KBM-7 (cell line): ENCODE measurements at places on chromosomes 12 and 14.

- no peak for DNase-seq
Observed at GRCh38 chr12:54858562-54858961, 4.2 kb downstream of the MUCL1 start.

DNA sequence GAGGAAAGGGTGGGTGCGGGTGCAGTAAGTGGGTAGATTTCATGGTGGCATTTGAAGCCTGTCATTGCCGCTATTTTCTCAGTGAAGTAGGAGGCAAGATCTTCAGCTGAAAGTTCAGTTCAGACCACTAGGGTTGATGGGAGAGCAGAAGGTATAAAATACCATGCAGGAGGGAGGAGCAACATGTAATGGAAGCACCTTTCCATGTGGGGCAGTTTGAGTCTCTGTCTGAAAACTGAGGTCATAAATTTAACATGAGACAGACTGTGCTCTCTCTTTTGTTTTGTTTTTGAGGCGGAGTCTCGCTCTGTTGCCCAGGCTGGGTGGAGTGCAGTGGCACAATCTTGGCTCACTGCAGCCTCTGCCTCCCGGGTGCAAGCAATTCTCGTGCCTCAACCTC lies 22.7 kb downstream of the LRRC74A start:
- no peak for DNase-seq

DNA sequence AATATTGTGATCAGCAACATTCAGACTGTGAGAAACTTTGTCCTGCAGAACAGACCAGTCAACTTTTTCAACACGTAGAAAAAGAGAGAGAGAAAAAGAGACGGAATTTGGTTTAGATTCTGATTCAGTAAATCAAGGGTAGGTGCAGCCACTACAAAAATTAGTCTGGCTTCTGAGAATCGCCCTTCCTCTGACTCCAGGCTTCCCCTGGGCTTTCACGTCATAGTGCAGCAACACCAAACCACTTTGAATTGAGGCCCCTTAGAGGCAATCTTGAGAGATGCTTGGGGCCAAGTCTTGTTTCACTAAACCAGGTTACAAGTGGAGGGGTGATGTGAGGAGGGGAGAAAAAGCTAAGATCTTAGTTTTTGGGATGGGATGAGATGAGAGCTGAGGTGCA lies 37.5 kb upstream of the PTGR2 start:
- DNase-seq, result no peak

GRCh38 chr12:40788276-40788675 lies 96.0 kb downstream of the CNTN1 start:
- no peak for DNase-seq

GRCh38 chr14:63357841-63358240 lies 39.1 kb upstream of the GPHB5 start:
- no peak for DNase-seq

- no peak for DNase-seq
Observed at GRCh38 chr12:118493962-118494361, 117.6 kb downstream of the SUDS3 start.

GRCh38 chr12:10293570-10294227 lies 14.0 kb upstream of the KLRD1 start:
- no peak for DNase-seq

- no peak for DNase-seq
Observed at GRCh38 chr14:92984896-92985295, 61.9 kb downstream of the CHGA start.

DNA sequence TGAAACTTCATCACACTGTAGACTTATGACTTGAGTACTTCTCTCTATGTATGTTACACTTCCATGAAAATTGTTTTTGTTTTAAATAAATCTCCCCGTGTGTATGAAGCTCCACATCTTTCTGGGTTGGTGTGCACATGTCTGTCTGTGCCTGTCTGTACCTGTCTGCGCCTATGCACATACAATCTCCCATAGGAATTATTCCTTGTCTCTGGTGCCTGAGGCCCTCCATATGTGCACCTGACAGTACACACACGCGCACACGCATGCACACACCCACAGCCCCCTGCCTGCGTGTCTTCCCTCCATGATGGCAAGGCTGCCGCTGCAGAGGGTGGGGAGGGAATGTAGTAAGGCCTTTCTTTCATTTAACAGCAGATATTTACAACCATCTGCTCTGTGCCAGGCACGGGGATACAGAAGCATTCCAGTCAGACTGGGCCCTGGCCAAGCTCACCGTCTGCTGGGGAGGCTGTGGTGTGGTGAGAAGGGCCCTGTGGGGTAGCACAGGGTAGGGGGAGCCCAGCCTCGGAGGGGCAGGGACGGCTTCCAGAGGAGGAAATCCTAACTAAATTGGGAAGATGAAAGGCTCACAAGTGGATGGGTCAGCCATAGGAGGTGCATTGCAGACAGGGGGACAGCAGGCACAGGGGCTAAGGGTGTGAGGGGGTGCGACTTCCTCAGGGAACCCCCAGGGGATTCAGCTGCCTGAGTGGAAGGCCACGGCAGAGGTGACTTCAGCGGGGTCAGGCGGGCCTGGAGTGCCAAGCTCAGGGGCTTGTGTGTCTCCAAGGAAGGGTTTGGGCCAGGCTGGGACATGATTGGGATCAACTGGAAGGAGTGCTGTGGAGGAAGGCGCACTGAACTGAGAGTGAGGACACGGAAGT lies 26.1 kb downstream of the KRT8 start:
- no peak for DNase-seq

DNA sequence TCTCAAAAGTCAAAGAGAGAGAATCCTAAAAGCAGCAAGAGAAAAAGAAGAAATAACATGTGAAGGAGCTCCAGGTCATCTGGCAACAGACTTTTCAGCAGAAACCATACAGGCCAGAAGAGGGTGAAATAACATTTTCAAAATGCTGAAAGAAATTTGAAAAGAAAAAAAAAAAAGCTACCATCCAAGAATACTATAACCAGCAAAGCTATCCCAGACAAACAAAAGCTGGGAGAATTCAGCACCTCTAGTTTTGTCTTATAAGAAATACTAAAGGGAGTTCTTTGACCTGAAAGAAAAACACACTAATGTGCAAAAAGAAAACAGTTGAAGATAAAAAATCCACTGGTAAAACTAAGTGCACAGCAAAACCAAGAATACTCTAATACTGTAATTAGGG lies 36.8 kb downstream of the SLC41A2 start:
- DNase-seq, result no peak

- no peak for DNase-seq
Observed at GRCh38 chr12:2961705-2962104, 2.5 kb downstream of the TEAD4 start.

GRCh38 chr12:121712190-121712460 lies 427 bp upstream of the TMEM120B start:
- DNase-seq, result no peak

GRCh38 chr14:65239938-65240296 lies 137.6 kb upstream of the MAX start:
- DNase-seq, result no peak

GRCh38 chr14:61516964-61517653 lies 178.2 kb upstream of the HIF1A start:
- DNase-seq, result no peak

- peak; percentile 49 for DNase-seq
Observed at GRCh38 chr12:7144414-7145120, 14.4 kb downstream of the CLSTN3 start.

DNA sequence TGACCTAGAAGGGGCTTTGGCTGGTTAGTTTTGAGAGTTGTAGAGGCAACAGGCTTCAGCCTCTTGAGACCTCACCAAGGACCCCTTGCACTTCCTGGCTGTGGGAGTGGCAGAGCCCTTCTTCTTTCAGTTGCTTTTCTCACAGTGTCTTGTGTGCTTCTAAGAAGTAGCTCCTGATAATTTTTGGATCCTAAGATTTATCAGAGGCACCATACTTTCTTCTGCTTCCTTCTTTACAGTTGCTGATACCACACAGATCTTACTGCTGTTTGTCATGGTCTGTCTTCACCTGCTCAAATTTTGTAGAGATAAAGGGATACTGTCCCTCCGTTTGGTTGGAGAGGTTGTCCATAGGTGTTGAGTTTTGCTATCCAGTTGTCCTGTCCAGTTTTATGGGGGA lies 33.8 kb downstream of the VRK1 start:
- DNase-seq, result no peak

GRCh38 chr14:23861666-23862065 lies 91.9 kb upstream of the DHRS4 start:
- DNase-seq, result no peak

DNA sequence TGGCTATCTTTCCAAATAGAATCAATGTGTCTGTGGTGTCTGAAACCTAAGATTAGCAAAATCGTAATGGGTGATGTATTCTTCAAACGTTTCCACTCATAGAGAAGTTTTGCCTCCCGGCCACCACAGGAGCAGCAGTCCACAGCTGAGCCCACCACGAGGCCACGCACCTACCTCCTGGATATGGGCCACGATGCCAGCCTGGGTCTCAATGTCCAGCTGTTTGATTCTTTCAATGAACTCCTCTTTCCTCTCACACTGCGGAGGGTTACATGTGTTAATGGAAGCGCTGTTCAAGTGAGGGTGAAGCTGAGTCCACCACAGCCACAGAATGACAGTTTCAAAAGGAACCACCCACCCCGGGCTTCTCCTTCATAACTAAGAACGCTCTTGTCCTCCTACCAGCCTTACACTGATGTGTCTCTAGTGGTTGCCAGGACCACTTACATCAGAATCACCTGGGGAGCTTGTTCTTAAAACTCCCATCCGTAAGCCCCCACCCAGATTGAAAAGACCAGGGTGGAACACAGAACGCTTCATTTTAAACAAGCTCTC lies 75.3 kb downstream of the CCDC88C start:
- DNase-seq, result no peak

DNA sequence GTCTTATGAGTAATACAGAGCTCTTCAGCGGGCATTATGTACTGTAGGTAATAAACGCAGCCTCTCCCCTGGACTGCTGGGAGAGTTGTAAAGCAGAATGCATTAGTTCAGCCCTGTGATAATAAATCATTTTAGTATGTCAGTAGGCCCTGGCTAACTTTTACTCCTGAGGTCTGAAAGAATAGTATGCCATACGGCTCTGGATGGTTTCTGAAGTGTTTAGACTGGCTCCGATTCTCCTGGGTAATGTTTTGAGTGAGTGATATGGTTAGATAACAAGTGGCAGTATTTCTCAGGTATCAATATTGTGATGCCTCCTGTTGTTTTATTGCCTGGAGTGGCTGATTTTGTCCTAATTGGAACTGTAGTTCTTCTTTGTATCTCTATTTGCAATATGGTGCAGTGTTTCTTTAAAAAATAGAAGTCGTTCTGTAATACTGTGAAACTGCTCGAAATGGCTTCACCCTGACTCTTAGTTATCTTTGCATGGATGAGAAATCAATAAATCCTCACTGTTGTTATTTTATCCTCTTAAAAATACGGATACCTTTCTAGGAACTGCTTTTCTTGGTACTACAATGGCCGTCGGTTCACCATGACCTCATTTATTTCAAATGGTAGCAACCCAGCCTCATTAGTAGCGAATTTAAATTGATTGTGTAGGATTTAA lies 100.2 kb downstream of the PDZRN4 start:
- DNase-seq, result no peak

DNA sequence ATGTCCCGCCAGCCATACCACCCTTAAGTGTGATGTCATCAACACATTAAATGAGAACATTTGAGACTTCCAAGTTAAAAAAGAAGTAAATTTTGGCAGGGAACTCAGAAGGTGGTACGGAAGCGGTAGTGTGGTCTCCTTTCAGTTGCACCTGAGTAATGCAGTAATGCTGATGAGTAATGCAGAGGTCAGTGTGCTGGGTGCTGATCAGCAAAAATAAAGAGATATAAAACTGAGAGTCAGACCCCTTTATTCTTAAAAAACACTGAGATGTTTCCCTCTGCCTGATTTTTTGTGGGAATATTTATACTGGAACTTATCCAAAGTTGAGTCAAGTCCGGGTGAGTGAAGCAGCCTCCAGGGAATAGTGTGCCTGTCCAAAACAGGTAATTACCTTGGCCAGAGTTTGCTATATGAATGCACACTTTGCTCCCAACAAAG lies 370.6 kb upstream of the PRICKLE1 start:
- no peak for DNase-seq

- DNase-seq, result no peak
Observed at GRCh38 chr14:92998946-92999345, 76.0 kb downstream of the CHGA start.

DNA sequence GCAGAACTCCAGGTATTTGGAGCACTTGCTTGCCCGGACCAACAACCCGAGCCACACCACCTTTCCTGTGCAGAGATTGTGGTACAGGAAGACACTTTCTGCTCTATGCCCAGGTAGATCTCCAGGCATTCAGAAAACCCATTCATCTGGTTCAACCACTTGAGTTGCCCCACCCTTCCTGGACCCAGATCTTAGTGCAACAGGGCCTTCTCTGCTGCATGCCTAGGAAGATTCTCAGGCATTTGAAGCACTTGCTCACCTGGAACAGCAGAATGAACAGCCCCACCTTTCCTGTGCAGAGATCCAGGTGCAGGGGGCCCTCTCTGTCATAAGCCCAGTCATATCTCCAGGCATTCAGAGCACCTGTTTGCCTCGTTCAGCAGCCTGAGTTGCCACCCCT lies 412.8 kb upstream of the MGAT4C start:
- DNase-seq, result no peak
